Stimulated activated CD8-positive, alpha-beta memory T cell treated with anti-CD3 and anti-CD28 coated beads, Interleukin-4, amount 100 ng/mL, for 4 hours (primary cell): ENCODE measurements at places on chromosomes 1 and 21.

DNA sequence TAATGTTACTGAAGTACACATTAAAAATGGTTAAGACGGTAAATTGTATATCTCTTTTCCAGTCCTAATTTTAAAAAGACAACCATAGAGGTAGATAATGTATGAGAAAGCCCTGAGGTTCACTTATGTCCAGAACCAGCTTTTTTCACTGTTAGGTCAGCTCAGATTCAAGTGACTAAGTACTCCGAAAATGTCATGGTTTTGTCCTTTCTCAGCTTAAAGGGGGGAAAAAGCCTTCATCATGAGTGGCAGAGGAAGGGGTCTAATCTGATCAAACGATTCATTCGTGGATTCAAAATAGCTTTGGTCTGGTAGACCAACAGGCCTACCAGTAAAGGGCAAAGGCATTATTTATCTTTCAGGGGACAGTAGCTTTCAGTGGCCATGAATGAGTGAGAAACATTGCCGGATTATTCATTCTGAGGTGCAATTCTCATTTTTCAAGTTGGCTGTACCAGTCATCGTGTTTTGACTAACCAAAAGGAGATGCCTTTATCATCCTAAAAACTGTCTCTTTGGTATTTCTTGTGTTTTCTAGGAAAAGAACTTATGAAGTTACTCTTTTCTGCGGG lies 208.4 kb downstream of the HHIPL2 start:
- DNase-seq, result no peak

GRCh38 chr1:182357171-182357570 lies 34.4 kb downstream of the GLUL start:
- DNase-seq, result no peak

GRCh38 chr1:235017719-235018118 lies 110.9 kb downstream of the TOMM20 start:
- no peak for DNase-seq

DNA sequence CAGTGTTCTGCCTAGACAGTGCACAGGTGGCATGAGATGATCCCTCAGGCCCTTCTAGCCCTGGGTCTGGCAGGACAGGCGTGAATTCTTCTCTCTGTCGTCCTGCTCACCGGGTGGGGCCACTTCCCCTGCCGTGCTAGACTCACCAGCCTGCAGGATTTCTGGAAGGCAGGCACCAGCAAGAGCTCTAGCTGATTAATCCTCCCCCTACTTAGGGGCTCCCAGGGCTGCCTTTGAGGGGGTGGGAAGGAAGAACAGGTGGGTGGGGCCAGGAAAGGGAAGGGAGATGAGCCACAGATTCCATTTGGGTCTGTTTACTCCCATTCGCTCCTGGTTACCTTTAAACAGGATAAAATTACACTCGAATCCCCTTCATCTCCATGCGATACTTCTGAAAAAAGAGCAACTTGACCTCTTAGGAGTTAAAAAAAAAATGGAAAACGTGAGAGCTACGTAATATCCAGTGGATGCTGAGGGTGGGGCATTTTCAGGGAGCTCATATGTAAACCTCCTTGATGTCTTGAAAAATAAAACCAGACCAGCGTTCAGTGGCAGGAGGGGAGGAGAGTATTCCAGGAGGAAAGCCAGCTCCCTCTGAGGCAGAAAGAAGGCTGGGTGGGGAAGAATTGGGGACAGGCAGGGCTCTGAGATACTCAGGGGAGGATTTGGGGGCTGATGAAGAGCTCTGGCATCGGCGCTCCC lies 665.5 kb downstream of the PTPRU start:
- no peak for DNase-seq

- no peak for DNase-seq
Measured at GRCh38 chr1:90706437-90707362, 10.4 kb downstream of the BARHL2 start.

DNA sequence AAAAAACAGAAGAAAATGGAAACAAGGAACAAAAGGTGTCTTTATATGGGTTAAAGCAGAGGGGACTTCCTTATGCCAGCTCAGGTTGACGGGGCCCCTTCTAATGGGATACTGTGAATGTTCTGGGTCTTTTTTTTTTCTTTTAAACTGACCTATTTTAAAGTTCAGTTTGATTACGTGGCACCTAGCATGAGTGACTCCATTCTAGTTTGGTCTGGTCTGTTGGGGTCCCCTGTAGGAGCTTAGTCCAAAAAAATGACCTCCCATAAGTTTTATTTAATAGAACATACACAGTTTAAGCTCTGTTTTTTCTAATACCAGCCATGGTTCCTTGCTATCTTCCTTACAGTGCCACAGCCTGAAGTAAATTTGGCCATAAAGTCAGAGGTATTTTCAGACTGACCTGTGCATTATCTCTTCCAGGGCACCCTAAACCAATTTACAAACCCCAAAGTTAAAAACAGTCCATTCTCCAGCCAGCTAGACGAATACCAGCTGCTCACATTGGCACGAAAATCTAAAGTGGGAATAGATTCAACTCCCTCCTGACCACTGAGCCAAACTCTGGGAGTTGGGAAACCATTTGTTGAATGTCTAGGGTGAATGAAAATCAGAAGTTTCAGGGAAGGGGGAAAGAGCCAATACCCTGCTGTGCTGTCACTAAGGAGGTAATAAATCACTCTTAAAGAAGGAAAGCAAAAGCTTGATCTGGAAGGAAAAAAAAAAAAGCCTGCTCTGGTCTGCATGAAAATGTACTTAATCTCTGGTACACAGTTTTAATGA lies 42.4 kb downstream of the AKNAD1 start:
- DNase-seq, result no peak

DNA sequence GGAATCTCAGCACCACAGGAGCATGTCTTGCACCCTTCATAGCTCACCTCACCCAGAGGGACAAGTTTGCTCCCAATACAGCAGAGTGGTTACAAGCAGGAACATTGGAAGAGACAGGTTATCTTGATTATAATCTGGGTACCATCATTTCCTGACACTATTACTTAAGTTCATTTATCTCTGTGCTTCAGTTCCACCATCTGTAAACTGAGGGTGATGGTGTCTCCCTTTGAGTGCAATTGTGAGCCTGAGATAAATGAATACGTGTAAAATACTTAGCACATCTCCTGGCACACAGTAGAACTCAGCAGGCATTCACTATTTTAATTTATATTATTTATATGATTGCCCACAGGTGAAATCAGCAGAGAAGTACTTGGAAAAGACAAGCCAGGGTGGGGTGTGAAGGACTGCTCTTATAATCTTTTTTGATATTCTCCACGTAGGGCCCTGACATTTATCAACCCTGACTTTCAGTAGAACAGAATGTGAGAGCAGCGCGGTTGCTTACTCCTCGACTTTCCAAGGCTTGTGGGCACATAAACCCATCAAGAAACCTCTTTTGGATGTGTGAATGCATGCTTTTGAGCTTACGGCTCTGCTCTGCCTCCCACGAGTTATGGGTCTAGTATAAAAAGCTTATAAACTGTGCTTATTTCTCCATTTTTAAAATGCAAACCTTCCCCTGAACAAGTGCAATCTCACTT lies 34.9 kb downstream of the DUSP10 start:
- no peak for DNase-seq

DNA sequence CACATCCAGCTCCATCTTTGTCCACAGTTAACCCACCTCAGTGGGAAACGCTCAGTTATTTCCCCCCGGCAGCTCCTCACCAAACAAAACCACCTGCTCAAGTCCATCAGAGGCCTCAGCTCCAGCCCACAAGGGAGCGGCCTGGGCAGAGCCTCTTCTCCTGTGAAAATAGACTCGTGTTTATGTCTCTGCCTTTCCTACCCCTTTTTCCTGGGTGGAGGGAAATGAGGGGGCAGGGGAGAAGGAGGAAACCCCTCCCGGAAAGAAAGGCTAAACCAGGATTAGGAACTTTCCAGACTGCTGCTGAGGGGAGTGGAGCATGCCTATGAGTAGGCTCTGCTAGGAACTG lies 81.6 kb downstream of the PAX7 start:
- DNase-seq, result no peak

- no peak for DNase-seq
Measured at GRCh38 chr1:54959241-54959640, 21.2 kb upstream of the TMEM61 start.

GRCh38 chr1:221939607-221940006 lies 197.7 kb upstream of the DUSP10 start:
- DNase-seq, result no peak

GRCh38 chr1:64913361-64914015 lies 52.9 kb downstream of the JAK1 start:
- DNase-seq, result no peak

GRCh38 chr1:207823531-207823879 lies 71.7 kb downstream of the CD46 start:
- DNase-seq, result no peak

- no peak for DNase-seq
Measured at GRCh38 chr1:43706598-43707189, 642 bp upstream of the ST3GAL3 start.
